ENCODE measurements at places on chromosomes 2 and 18.

DNA sequence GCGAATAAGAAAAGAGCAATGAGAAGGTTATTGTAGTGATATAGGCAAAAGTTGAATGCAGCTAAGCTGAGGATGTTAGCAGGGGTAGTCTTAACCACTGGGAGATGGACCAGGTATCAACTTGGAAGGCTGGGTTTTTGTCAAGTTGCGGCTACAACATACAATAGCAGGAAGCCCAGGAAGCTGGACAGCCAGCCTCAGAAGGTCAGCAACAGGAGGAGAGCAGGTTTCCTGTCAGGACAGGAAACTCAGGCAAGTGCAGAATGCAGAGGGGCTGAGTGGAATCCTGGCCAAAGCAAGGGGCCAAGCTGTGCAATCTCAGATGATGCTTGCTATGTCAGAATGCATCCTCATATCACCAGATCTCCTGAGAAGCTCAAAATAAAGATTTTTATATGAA is 530.0 kb upstream of the ID2 start:
- DNase-seq: no peak

- DNase-seq: no peak
These were observed 99.1 kb upstream of the HDAC4 start for GRCh38 chr2:239499726-239500573.

DNA sequence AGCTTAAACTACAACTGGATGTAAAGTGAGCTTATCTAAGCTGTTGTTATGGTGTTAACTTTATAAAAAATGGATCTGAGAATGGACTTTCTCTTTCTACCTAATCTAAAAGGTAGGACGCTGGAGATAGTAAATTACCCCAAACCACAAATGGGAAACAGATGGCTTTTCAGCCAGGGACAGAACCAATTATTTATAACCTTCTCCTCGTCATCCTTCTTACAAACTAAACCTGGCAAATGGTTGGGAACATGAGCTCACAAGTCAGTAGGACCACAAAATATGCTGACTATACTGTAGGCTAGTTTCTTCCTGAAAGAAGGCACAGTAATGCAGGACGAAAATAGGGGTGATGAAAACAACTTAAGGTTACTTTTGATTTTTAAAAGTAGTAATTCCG is 32.7 kb upstream of the ZDBF2 start:
- no peak for DNase-seq

DNA sequence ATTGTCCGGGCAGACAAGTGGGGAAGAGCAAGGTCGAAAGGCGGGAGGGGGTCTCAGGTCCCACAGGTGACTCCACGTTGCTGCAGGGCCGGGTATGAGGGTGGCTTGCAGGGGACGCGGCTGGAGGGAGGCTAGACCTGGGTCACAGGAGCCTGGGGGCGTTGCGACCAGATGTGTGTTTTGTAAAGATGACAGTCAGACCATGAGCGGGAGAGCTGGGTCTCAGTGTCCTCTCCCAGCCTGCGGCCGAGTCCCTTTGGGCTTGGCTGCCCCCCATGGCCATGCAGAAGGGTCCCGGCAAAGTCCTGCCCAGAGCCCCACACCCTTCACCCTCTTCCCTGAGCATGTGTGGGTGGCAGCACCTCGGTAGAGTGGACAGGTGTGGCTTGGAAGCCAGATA is 239.2 kb downstream of the ATAD2B start:
- DNase-seq: no peak

GRCh38 chr2:158745067-158745865 is 49.9 kb upstream of the DAPL1 start:
- DNase-seq: peak; percentile 67

DNA sequence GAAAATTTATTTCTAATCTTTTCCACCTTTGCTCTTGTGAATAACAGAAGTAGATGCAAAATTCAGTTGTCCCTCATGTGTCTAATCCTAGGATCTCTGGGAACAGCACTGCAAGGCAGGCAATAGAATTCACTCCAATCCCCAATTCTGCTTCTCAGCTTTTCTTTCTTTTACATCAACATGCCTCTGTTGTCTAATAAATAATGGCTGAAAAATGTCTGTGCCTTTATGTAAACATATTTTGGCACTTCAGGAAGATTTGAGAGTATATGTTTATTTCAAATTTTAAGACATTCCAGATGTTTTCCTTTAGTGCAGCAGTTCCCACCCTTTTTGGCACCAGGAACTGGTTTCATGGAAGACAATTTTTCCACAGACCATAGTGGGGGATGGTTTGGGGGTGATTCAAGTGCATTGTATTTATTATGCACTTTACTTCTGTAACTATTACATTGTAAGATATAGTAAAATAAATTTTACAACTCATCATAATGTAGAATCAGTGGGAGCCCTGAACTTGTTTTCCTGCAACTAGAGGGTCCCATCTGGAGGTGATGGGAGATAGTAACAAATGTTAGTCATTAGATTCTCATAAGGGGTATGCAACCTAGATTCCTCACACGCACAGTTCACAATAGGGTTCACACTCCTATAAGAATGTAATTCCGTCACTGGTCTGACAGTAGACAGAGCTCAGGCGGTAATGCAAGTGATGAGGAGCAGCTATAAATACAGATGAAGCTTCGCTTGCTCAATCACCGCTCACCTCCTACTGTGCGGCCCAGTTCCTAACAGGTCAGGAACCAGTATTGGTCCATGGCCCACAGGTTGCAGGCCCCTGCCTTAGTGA is 590.3 kb upstream of the CNTNAP5 start:
- DNase-seq: no peak

DNA sequence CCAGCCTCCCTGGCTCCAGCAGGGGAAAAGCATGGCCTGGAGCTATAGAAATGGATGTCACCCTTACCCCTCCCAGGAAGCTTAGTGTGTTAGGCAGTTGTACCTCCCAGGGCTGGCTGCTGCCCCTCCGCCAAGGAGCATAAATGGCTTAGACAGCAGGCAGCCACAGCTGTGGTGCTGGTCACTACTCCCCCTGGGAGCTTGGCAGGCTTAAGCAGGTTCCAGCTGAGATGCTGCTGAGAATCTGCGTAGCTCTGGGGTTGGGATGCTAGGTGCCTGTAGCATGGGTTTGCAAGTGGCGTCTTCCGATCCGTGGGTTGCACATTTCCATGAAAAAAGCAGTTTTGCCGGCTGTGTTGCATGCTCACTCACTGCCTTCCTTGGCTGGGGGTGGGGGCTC is 369.7 kb downstream of the CTNNA2 start:
- DNase-seq: no peak

- no peak for DNase-seq
These were observed 807 bp downstream of the PELI1 start for GRCh38 chr2:64143169-64144056.

DNA sequence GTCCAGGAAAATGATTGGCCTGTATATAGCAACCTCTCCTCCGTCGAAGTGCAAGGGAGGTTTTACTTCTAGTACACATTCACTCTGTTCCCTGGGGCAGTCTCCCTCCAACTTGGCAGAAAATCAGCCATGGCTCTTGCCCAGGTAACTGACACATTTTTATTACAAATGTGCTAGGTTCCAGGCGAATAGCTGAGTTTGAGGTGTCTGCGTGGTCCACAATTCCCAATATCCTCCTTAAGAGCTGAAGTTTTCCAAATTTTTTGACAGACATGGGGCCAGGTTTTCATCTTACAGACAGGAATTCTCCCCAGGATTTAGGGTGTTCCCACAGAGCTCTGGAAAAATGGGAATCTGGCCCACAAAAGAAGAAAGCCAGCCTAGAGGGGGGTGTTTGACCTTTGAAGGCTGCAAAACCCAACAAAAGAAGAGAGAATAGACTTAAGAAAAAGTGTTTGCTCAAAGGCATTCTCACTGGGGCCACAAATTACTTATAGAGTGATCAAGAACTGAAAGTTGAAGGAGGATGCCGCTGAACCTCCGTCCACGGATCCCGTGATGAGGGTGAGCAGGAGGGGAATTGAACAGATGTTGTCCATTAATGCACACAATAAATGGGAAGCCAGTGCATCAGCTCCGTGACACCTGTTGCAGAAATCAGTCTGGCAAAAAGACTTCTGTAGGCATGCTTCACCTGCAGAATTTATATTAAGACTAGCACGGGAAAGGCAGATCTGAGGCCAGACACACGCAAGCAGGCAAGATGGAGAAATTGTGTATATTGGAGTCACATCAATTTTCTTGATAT is 242.3 kb upstream of the COPS8 start:
- no peak for DNase-seq

GRCh38 chr2:237935740-237936452 is 30.9 kb upstream of the UBE2F start:
- DNase-seq: no peak

DNA sequence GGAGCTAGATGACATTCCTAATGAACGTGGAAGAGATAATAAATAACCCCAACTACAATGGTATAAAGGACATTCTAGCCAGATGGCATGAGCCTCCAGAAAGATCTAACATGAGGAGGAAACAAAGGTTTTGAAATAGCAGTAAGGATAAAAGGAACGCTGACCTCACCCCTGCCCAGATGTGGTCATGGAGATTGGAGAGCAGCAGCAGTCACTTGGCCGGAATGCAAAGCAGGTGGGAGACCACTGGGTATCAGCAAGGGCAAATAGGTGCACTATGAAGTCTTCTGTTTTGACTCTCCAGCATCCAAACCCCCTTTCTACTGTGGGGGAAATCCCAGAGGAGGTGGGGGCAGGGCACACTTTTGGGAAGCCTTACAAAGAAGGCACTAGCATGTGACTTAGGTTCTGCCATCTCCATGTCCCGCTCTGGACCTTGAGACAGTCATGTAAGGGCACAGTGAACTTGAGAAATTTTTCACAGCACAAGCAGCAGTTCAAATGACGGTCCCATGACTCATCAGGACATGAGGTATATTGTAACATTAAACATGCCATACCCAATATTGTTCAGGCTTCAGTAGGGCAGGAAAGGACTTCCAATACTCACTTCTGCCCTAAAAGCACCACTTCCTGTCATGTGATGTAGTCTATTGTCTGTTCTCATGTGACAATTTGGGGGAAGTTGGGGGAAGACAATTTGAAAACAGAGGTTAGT is 55.2 kb downstream of the METTL4 start:
- no peak for DNase-seq

- DNase-seq: no peak
These were observed 175.5 kb downstream of the TMEM18 start for GRCh38 chr2:501667-502066.

- DNase-seq: no peak
These were observed 2.4 kb downstream of the DLX2 start for GRCh38 chr2:172100080-172100934.

GRCh38 chr18:35441857-35442595 is 55.7 kb downstream of the INO80C start:
- DNase-seq: no peak

- no peak for DNase-seq
These were observed 141.3 kb upstream of the FOSL2 start for GRCh38 chr2:28251337-28251736.

DNA sequence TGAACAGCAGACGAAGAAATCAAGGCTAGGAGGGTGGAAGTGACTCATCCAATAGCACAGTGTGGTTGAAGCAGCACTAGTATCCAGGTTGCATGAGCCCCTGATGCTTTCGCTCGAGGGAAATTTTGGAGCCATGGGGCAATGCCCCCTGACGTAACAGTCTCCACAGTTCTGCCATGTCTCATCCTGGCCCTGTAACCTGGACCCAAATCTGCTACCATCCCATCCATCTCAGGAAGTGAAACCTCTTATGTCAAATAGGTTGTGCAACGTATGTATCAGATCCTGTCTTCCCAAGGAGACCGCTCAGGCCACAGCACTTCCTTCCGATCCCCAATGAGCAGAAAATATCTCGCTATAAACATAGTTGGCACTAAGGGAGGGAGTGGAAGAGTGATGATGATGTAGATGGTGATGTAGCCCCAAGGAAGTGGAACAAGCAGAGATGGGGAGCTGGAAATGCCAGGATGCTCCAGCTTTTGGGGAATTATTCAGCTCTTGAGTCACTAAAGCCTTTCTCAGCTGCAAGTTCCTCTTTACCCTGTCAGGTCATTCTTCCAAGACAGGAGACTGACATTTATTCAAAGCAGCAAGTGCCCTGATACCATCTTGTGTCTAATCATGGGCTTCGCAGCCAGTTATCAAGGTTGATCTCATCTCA is 3.0 kb upstream of the IL1B start:
- no peak for DNase-seq

DNA sequence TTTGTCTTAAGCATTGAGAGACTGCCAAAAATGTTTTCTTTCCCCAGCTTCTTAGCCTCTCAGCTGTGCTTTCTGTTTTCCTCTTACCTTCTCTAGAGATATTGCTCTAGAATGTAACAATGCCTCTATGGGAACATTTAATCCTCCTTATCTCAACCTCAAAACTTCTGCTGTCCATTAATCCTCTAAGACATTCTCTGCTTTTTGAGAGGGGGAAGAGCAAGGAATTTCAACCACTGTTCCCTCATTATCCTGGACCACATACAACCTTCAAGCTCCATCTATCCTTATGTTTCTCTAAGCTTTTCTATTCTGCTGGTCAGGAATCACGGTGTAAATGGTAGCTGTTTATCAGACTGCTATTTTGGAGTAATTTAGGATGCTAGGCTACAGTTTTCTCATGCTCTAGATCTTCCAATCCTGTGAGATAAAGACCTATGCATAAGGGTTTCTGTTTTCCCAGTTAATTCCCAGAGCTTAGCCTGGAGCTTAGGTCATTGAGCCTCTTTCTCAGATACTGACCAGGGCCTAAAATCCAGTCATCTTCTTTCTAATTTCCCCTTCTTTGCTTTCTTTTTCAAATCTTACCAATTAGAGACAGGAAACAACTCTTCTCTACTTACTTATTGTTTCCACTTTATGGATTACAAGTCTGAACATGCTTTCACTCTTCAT is 282.0 kb downstream of the CALCRL start:
- no peak for DNase-seq

- DNase-seq: no peak
These were observed 1220.4 kb upstream of the ZEB2 start for GRCh38 chr2:145740302-145740701.

GRCh38 chr2:170679607-170680079 is 35.5 kb upstream of the SP5 start:
- DNase-seq: peak; percentile 52

DNA sequence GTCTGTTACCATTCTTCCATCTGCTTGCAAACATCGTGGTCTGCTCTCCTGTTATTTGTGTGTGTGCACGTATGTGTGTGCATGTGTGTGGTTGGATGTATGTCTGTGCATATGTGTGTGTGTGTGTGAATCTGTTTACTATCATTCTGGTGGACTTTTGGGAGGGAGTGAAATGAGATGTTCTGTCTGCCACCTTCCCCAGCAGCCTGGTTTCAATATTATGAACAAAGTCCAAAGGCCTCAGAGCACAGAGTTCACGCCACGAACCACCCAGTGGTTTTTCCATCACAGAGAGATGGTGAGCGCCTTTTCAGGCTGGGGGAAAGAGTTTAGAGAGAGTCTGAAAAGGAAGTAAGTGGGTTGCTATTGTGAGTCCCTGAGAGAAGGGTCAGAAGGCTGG is 67.1 kb upstream of the YWHAQ start:
- no peak for DNase-seq

GRCh38 chr2:105834931-105835330 is 90.2 kb downstream of the NCK2 start:
- DNase-seq: no peak

- DNase-seq: no peak
These were observed 85.9 kb downstream of the USP40 start for GRCh38 chr2:233480490-233481202.

GRCh38 chr2:84257831-84258230 is 201.2 kb downstream of the SUCLG1 start:
- no peak for DNase-seq

Measured in NCI-H524 treated with DMSO at 0.1 percent for 48 hours (cell line).